ENCODE measurements at places on chromosomes 3 and 15.

DNA sequence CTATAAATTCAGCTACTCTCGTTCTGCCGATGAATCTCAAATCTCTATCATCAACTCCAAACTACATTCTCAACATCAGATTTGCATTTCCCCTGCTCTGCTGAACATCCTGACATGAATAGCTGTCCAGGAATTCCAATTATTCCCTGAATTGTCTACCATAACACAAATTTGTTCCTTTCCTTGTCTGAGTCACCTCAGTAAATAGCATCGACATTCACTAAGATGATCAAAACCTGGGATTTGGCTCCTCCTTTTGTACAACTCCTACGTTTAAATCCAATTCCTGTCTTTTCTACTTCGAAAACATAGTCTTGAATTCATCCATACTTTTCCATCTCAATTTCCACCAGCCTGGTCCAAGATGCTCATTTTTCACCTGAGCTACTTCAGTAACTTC lies 107.0 kb downstream of the GREM1 start:
- peak; percentile 94 for DNase-seq

- DNase-seq = peak; percentile 47
These were observed 56.1 kb downstream of the FAM174B start for GRCh38 chr15:92599394-92599970.

- DNase-seq = no peak
These were observed 185.8 kb upstream of the POU1F1 start for GRCh38 chr3:87462228-87462627.

DNA sequence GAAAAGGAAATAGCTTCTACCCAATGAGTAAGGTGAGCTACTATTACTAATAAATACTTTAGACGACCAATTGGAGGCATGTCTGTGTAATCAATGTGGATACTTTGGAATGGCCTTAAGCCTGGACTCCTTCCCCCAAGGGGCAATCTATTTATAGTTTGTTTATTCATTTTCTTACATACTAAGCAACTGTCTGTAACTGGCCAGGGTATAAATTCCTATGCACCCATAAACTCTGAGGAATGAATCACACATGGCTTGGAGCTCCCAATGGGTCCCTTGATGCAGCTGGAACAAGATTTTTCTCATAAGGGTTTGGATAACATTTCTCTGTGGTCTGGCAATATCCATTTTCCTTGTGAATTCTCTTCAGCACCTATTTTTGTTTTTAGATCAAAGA lies 506.8 kb downstream of the EDEM1 start:
- no peak for DNase-seq

GRCh38 chr3:53719796-53720195 lies 126.4 kb downstream of the CHDH start:
- DNase-seq = no peak

DNA sequence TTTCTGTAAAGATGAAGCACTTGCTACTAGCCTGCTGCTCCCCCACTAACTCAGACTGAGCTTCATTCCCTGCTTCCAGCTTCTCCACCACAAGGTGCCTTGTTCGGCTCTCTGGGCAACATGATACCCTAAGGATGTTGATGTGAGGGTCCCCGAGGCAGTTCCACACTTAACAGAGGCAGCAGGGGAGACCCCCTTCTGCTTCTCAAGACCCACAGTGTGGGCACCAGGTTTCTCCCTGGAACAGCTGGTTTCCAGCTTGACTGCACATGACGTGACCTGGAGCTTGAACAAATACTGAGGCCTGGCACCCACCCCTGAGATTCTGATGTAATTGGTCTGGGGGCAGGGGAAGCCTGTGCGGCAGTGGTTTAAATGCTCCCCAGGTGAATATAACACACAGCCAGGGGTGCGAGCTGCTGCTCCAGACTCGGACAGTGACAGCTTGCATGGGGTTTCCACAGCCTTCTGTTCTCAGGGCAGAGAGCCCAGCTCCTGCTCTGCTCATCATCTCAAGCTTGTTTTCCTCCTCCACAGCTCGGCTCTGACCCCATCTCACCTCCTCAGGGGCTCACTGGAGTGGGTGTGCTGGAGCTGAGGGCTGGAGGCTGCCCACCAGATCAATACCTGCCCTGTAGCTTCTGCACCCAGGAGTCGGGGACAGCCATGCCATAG lies 95.0 kb upstream of the HACD2 start:
- DNase-seq = no peak

DNA sequence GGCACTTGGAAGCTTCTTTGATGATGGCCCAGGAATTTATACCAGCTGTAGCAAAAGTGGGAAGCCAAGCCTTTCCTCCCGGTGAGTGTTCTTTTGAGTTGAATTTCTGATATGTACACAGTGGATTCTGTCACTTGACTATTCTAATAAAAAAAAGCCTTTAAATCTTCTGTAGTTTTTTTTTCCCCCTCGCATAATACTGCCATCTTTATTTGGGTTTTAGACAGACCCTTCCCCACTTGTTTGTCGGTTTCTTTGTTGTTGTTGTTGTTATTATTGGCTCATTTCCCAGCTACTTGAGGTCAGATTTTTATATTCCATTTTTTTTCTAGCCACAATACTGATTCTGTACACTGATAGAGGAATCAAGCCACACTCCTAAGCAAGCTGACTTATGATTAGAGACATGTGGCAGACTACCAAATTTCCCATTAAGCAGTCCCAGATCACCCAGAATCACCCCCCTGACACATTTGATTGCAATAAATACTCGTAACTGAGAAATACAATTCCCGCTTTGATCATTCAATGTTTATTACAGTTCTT lies 122.4 kb upstream of the IL12A start:
- DNase-seq = no peak

GRCh38 chr15:57015897-57016296 lies 97.5 kb downstream of the TCF12 start:
- DNase-seq = no peak

DNA sequence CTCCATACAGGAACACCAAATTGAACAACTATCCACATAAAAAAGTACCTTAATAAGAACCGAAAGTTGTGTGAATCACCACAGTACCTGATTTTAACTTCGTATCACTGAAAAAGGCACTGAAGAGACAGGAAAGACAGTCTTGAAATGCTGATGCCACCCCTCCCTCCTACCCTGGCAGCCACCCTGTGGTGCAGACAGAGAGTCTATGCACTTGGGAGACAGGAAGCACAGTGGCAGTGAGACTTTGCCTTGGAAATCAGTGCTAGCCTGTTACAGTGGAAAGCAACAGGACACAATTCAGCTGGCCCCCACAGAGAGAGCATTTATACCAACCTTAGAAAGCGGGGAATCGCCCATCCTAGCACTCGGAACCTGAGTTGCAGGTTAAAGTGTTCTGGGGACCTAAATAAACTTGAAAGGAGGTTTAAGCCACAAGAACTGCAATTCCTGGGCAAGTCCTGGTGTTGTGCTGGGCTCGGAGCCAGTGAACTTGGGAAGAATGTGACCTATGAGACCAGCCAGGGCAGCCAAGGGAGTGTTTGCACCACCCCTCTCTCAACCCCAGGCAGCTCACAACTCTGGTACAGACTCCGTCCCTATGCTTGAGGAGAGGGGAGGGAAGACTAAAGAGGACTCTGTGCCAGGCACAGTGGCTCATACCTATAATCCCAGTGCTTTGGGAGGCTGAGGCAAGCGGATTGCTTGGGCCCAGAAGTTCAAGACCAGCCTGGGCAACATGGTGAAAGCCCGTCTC lies 240.1 kb downstream of the ISL2 start:
- DNase-seq = peak; percentile 71

DNA sequence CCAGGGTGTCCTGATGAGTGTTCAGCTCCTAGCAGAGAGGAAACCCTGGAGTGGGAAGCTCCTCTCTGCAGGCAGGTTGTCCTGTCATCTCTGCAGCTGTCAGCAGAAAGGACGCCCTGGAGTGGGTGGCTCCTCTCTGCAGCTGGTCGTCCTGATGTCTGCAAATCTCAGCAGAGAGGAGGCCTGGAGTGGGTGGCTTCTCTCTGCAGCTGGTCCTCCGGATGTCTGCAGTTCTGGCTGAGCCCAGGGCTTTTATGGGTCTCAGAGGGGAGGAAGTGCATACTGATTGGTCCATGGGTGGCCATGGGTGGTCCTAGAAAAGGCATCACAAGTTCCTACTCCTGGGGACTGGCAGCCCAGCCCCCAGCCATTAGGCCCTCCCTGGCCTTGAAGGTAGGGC lies 102.6 kb upstream of the BNIP2 start:
- no peak for DNase-seq

DNA sequence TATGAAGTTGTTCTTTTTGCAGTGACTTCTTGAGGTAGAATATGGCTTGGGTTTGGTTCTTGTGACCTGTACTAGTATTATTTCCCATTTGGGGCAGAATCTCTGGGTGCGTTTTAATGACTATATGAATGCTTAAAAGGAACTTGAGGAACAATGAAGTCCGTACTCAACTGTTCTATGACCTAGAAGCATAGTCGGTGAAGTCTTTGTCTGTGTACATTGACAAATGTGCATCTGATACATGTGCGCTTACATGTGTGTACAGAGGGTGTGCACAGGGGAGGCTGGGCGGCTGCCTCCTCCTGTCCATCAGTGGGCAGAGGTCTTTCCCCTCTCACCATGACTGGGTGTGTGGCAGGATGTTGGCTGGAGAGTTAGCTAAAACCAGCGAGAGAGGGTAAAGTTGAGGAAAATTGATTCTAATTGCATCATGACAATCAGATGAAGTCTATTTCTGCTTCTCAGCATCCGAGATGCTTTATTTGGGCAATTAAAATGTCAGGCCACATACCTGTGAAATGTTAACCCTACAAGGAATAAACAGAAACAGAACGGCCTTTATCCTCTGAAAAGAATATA lies 1.0 kb upstream of the NR2F2 start:
- no peak for DNase-seq

DNA sequence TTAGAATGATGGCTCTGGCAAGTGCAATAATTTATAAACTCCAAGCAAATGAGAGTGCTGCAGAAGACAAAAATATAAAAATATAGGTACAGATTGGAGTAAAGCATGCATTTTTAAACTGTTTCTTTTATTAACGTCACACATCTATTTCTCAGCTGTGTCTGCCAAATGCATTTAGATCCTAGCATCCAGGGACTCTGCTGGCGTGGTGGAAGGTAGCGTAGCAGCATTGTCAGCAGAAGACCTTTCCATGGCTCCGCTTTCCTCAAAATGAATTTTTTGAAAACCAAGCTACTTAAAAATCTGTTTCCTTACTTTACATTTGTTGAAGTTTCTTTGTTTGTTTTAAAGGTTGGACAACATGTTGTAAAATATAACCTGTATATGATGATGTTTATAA lies 16.3 kb upstream of the ATP10A start:
- no peak for DNase-seq
